Stimulated activated naive CD4-positive, alpha-beta T cell treated with Interleukin-2 at 50 U/mL for 16 hours (primary cell): ENCODE measurements at places on chromosomes 3 and 15.

DNA sequence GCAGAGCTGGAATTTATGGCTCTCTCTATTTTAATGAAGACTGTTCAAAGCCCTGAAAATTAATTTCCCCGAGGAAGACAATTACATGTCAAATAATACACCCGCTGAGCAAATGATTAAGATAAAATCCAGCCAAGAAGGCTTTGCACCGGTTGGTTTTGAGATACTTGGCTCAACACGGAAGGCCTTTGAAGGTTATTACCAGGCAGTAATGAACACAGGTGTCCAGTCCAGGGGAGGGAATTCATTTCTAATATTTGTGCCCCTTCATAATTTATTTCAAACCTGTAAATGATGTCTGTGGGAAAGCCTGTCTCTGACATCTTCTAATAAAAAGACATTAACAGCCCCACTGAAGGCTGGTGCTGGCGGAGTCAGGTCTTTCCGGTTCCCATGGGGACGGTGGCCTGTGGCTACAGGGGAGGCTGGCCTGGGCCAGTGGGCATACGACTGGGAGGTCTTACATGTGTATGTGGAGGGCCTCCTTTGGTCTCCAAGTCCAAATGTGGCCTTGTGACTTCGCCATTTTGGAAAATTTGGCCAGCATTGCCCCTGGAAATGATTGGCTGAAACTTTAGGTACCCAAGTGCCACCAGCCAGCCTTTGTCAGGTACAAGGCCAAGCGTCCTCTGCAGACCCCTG, 49.9 kb upstream of the IQSEC1 start:
- no peak for DNase-seq

- no peak for DNase-seq
These were observed 6.7 kb downstream of the BCL2L10 start for GRCh38 chr15:52105846-52106245.

DNA sequence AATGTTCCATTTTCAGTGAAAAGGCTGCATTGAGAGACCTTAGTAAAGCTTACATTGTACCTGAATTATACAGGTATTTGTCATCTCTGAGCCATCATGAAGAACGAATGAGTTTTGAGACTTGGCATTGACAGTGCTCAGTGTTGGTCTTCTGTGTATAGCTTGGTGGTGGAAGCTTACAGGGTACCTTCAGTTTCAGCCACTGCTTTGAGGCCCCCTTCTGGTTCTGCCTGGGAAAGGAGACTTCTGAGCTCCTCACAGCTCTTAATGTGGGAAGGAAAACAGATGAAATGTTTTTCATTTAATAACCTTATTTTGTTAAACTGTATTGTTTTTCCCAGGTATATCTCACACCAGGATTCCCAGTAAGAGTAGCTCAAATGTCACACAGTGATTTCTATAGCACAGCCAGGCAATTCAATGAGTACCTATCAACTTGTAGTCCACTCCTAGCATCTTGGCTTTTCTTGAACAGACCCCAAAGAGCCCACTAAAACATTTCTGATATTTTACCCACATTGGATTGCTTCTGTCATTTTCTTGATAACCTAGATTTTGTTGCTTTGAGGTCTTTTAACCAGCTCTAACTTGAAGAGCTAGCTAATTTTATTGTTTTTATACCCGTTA, 5.6 kb downstream of the SERPINI1 start:
- no peak for DNase-seq

DNA sequence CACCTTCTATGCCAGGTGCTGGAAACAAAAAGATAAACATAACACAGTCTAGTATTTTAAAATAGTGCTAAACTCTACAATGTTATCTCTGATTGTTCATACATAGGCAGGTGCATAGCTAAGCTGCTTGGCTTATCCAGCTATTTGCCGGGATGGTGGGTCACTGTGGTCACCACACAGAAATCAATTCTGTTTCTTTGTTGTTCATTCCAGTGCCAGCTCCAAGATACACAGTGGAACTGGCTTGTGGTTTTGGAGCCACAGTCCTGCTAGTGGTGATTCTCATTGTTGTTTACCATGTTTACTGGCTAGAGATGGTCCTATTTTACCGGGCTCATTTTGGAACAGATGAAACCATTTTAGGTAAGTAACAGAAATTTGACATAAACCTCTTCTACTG, 130.2 kb downstream of the IL1RAP start:
- DNase-seq = no peak

GRCh38 chr3:37392957-37393356, 218.6 kb upstream of the LRRFIP2 start:
- no peak for DNase-seq

DNA sequence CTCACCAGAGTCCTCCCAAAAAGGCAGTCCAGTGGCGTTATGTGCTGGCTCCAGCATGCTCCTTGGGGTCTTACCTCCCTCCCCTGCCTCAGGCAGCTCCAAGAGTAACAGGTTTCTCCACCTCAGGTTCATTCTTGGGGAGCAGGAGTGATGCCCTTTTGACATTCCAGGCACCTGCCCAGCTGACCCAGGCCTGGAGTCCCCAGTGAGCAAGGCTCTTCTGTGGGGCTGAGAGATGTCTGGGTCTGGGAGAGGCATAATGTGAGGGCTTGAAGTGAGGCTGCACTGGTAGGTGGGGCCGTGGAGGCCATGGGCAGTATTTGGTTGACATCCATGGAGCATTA, 15.3 kb downstream of the PXYLP1 start:
- DNase-seq = no peak

DNA sequence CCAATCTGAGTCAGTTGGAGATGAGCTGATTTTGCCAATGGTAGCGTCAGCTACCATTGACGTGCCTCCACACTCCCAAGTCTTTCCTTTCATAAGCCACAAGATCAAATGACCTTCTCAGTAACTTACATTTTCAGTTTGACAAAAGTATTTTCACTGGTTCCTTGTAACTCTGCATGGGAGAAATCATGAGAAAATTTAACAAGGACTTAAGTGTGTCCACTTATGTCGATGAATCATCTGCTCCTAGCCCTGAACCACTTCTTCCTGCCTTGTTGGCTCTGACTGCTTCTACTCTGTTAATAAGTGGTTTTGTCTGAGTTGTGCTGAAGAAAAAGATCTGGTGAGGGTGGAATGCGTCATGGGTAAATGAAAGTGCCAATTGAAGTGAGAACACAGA, 101.2 kb downstream of the NFKBIZ start:
- DNase-seq = no peak

DNA sequence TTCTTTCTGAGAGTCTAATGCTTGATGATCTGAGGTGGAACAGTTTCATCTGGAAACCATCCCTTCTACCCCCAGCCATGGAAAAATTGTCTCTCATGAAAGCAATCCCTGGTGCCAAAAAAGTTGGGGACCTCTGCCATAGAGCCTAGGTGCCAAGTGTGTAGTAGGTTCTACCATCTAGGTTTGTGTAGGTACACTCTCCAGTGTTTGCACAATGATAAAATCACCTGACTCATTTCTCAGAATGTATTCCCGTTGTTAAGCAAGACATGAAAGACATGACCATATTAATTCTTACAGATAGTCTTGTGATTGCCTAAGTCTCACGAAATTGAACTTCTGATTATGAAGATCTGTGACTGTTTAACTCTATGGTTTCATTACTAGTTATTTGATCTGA, 68.6 kb downstream of the KAT2B start:
- no peak for DNase-seq

- no peak for DNase-seq
These were observed 692.7 kb upstream of the GRM7 start for GRCh38 chr3:6168256-6168655.

DNA sequence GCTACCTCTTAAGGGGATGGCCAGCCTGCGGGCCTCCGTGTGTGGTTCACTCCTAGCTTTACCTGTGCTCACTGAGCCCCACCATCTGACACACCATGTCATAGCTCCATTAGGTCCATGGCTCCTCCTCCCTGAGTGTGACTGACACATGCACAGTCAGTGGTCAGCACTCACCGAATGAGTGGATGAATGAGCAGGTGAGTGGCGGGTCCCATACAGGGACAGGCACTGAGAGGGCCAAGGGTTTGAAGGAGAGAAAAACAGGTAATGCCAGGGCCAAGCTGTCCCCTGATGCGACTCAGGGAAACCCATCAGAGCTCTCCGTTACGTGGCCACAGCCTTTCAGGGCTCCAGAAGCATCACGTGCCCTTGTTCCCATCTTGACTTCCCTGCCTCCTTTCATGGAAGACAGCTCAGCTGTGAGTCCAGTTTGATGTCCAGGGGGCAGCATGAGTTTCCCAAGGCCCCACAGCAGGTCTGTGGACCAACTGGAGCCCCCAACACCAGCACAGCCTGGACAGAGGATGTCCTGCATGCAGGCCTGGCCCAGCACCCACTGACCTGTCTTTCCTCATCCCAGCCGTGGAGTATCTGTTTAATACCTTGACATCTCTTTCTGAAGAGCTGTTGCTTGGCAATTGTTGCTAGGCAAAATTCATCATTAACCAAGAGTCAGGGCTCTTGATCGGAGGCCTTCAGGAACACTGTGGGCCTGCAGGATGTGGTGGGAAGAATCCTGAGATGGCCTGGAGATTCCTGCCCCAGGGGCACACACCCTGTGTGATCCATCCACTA, 84.4 kb downstream of the PLXNA1 start:
- no peak for DNase-seq

DNA sequence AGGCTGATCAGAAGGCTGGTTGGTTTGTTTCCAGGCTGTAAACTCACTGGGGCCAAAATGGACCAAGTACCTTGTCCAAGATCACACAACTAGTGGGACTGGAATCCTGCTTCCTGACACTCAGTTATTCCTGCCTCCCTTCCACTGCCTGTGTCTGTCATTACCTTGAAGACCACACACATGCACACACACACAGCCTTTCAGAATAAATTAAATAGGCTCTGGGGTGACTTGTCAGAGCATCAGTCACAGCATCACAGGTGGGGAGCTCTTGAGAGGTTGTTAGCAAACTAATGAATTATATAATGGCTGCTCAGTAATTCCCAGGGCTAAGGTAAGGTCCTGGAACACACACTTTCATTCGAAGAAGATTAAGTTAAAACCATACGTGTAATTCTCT, 231.8 kb downstream of the UACA start:
- DNase-seq = no peak

GRCh38 chr3:101784855-101785613, 6.0 kb downstream of the NXPE3 start:
- no peak for DNase-seq

- DNase-seq = no peak
These were observed 91.8 kb downstream of the MRPL46 start for GRCh38 chr15:88375234-88375927.

DNA sequence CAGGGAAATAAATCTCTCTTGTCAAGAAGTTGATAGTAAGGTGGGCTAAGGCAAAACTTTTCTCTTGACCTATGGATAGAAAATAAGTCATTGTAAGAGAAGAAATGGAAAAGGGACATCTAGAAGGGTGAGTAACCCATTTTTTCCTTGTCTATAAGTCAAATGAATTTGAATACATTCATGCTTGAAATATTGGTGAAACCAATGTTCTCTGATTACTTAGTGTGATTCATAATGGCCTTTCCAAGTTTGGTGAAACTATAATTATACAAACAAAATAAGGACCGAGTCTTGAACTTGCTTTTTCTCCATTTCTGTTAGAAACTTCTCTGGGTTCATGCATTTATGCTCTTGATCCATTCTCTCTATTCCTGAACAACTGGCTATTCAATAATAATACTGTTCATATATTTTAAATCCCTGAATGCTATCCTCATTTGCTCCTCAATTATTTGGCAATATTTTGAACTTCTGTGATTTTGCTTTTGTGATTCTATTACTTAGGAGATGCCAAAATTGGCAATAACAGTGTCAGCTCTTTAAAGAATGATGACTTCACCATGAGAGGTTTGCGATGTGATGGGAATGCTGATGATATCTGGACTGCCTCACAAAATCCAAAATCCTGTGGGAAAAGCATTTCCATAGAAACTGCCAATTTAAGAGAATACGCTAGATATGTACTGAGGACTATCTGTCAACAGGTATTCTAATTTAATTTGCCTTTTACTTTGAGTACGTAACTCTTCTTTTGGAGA, 12.3 kb downstream of the P2RY12 start:
- DNase-seq = no peak

DNA sequence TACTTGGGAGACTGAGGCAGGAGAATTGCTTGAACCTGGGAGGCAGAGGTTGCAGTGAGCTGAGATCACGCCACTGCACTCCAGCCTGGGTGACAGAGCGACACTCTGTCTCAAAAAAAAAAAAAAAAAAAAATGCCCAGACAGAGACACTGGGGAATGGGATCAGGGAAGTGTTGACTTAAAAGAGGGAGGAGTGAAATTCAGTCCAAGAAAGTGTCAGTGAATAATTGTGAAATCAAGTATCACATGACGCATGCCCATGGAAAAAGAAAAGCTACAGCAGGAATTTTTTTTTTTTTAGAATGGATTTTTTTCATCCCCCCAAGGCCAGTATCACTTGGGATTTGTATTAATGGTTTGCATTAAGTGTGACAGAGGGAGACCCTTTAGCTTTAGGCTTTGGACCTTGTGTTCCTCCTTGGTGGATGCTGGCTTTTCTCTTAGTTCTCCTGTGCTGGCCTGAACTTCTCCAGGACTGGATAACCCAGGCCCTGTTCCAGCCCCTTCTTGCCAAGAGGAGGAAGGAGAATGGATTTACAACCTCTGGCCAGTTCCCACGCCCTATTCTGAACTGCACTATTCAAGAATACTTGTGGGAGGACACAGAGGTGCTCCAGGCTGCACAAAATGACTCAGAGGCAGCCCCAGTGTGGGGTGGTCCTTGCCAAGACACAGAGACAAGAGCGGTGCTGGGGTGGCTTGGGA, 36.7 kb upstream of the ZNF774 start:
- DNase-seq = no peak

GRCh38 chr3:48294611-48295263, 38.7 kb downstream of the SPINK8 start:
- no peak for DNase-seq

DNA sequence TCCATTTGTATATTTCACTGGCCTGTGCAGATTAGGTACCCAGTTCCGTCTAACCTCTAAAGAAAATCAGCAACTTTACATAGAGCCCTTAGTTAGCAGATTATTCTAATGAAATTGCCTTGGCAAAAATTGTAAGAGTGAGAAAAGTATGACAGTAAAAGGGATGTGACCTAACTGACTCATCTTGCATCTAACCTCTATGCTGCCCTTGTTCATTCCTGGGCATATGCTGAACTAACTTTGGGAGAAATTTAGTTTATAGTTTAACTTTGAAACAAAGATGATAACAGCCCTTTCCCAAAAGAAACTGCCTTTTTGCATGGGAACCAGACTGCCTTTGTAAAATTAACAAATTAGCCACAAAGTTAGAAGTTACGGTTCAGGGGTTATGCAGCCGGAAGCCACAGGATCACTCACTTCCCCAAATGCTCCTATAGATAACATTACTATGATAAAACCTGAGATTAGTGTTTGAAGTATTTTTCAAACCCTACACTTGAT, 839.8 kb upstream of the ALCAM start:
- no peak for DNase-seq

- no peak for DNase-seq
These were observed 28.4 kb upstream of the PARL start for GRCh38 chr3:183912895-183913579.
